ENCODE measurements at places on chromosomes 12 and 14.

DNA sequence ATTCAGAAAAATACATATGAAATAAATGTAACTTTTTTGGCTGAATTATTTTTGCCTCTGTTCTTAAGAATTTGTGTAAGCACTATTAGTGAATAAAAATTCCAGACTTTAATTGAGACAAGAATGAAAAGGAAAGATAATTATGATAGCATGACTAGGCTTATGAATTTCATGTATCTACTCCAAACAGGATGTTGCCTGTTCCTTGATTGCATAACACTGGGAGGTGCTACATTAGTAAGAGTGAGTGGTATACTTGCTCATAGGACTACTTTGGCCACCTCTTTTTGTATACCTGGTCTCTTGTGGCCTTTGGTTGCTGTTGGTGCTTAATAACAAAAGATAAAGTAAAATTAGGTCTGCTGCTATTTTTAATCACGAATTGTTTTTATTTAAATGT is 112.8 kb downstream of the NAV3 start:
- no peak for DNase-seq

DNA sequence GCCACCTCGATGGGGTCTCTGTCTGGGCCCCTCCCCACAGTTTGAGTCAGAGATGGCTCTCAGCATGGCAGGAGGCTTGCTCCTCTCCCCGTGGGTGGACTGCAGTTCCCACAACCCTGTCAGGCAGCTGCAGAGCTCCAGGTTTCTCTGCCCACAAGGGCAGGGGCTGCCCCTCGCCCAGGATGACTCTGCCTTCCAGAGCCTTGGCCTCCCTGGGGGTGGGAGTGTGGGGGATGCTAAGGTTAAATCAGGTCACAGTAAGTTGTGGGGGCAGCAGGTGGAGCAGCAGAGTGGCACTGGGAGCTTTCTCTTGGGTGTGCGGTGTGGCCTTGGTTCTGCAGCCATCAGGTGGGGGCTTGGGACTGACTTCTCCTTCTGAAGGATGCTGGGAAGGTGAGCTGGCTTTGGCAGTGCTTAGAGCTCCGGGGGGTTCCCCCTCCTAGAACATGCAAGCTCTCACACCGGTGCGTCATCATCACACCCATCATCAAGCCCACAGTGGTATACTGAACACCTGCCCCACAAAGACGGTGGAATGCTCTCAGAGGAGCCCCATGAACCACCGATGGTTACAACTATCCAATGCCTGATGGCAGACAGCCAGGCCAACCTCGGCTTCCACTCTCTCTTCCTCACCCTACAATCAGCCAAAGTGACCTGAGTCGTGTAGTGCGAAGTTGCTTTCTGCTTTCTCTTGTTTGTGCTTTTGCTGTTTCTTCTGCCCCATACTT is 39.7 kb downstream of the ERH start:
- DNase-seq: no peak

DNA sequence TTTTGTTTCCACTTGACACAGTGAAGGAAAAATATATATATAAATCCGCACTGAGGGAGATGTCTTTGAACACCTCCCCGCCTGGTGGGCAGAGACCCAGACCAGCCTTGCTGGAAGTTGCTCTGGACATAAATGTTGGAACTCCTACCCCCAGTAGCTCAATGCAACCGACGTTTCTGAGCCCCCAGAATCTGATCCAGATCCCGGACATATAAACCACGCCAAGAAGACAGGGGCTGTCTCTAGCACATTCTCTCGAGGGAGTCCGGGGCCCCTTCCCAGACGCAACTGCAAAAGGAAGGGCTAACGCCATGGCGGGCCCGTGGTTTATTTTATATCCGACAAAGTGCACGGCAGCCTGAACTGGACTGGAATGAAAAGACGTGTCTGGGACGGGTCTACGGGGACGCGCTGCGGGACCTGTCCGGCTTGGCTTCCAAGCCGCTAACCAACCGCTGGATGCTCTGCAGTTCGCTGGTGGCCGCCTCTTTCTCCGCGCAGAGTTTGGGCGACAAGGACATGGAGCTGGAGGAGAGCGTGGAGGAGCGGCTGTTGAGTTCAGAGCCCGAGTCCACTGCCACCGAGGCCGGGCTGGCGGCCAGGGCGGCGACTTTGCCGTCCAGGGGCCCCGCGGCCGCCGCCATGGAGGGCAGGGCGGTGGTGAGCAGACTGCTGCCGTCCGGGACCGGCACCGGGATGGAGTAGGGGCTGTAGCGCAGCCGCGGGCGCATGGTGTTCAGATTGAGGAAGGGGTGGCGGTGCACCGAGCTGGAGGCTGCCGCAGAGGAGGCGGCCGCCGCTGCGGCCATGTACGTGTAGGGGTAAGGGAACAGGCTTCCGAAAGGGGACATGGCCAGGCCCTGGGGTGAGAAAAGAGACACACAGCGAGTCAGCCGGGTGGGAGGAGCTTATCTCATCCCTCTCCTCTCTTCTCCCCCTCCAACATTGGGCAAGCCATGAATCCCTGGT is 12.2 kb downstream of the TBX3 start:
- DNase-seq: no peak

GRCh38 chr12:122951406-122951805 is 14.9 kb downstream of the ABCB9 start:
- DNase-seq: no peak

DNA sequence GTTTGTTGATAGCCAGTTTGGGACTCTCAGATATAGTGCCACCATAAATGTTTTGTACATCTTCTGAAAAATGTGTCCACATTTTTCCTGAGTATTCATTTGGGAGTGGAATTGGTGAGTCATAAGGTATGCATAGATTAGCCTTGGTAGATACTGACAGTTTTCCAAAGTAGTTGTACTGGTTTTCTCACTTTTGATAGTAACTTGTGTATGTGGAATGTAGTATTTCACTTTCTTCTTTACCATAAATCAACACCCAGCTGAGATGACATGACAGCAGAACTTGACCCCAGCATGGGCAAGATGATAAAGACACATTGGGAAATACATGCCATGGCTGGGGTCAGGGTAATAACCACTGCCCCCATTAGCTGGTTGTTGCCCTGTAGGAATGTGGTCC is 5.4 kb downstream of the FBXW8 start:
- no peak for DNase-seq

GRCh38 chr12:18383203-18383602 is 121.9 kb downstream of the PIK3C2G start:
- no peak for DNase-seq

- no peak for DNase-seq
Measured at GRCh38 chr12:57112492-57113294, 1.5 kb upstream of the STAT6 start.

- DNase-seq: no peak
Measured at GRCh38 chr14:72612041-72612440, 281.9 kb downstream of the DPF3 start.

DNA sequence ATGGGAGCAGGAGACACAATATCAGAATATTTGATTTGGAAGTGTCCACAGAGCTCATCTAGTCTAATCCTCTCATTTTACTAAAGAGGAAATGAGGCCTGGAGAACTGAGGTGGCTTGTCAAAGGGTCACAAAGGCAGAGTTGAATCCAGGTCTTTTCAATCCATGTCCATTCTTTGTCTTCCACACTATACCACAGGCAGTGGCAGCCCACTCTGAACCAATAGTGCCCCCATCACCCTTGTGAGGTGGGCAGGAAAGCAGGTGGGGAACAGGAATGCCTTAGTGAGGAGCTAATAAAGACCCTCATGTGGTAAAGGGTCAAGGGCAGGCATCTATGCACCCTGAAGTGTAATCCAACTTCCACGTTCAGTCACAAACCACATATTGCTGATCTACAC is 134.8 kb upstream of the EGLN3 start:
- DNase-seq: no peak

- DNase-seq: no peak
Measured at GRCh38 chr12:123160801-123161487, 10.1 kb upstream of the PITPNM2 start.

DNA sequence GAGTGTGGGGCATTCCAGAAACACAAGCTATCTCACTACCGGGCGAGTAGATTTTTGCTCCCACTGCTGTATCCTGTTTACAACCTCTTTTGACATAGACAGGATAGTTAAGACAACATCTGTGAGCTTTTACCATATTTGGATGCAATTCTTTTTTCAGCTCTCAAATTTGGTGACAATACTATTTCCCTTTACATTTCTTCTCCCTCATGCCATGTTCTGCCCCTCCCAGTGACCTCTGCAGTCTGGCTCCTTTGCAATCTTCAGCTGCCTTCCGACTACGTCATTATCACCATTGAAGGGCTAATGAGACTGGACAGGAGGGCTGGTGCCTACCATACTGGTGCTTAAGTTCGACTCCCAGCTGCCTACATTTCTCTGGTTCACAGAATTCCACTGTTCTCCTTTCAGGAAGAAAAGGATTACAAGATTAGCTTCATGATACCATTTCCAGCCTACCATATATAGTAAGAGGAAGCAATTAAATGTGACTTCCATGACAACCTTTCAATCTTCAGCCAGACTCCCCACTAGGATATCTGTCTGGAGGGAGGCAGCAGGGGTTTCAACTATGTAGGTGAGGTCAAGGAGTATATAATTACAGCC is 251.6 kb downstream of the PHLDA1 start:
- no peak for DNase-seq

DNA sequence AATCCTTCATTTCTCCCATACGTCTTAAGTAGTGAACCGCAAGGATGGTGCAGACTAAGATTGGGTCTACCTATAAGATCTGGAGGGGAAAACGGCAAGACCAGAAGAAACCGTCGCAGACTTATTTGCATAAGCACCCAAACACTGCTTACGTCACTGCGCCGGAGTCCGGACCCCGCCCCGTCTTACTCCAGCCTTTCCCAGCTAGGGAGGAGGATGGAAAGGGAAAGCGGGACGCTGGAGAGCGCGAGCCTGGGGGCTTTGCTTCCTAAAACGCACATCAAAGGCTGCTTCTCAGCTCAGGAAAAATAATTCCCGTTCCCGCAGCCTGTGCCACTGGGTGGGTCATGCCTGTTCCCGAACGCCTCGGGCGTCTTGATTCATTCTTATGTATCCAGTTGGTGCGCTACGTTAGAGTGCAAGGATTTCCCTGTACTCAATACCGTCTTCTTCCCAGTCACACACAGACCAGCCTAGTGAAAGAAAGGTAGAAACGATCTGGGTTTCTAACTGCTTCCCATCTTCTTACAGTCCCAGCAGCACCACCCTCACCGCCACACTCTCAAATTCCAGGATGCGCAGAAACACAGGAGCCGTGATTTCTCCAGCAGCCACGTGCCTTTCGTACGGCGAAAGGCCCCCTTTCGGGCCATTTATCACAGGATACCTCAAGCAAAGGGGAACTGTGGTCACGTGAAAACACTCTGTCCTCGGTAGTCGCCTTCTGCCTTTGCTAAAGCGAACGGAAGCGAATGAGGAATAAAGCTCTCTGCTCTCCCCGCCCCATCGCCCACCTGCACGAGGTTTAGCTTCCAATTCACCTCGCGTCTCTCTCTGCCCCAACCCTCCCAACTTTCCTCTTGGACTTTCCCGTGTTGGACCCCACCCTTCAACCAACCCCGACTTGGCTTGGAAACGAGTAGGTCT is 1.1 kb downstream of the SLC6A15 start:
- DNase-seq: no peak

- DNase-seq: no peak
Measured at GRCh38 chr14:90536511-90537191, 139.8 kb downstream of the CALM1 start.

GRCh38 chr14:89007906-89008305 is 183.5 kb downstream of the TTC8 start:
- DNase-seq: no peak

DNA sequence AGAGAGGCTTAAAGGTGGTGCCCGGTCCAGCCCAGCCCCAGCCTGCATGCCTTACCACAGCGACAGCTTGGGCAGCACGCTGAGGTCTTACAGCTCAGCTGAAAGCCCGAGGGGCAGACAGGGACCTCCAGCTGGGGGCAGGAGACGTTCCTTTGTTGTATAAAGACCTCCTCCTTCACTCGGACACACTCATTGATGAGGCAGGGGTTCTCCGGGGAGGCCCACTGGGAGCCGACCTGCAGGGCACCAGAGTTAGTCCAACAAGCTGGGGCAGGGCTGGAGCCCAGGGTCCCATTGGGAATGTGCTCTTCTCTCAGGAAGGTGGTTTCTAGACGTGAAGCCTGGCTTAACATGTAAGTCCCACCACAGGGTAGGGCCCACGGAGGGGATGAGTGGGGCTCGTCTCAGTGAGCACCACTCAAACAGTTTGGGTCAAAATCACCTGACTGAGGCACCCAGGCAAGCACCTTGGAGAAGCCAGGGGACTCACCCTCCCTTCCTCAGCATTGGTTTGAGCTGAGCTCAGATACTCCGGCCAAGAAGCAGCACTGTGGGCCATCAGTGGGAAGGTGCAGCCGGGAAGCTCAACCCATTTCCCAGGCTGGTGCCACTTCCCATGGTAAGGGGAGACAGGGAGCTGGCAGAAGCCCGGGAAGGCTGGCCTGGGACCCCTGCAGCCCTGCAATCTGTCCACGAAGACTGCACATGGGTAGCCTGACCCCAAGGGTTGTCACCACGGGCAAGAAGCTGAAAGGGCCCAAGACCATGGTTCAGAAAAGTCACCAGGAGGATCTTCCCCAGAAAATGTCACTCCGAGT is 24.3 kb upstream of the ANO2 start:
- no peak for DNase-seq

DNA sequence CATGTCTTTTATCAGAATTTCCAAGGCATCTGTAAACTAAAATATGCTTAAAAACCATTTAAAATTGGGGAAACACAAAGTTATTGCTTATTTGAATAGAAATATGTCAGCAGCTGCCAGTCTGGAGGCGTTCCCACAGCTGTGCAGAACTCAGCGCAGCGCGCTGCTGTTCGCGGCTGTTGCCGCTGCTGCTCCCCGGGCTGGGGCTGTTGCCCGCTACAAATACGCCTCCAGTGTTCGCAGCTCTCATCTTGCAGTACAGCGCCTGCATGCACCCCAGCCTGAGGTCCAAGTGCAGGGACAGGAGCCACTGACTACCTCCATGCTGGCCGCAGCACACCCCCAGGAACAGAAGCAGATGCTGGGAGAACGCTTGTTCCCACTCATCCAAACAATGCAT is 216.2 kb downstream of the SLC16A7 start:
- no peak for DNase-seq

DNA sequence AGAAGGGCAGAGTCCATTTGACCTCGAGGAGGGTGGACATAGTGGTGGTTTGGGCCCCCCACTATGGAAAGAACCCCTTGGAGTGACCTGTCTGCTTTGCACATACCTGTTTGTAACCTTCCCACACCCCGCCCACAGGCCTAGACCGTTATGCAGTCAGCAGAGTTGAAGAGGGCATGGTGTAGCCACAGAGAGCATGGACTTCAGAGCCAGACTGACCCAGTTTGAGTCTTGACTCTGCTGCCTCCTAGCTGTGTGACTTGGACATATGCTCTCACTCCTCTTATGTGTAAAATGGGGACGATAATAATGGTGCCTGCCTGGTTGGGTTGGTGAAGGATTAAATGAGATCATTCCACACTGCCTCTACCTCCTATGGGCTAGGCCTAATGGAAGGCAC is 40.9 kb upstream of the NOS1 start:
- DNase-seq: no peak

DNA sequence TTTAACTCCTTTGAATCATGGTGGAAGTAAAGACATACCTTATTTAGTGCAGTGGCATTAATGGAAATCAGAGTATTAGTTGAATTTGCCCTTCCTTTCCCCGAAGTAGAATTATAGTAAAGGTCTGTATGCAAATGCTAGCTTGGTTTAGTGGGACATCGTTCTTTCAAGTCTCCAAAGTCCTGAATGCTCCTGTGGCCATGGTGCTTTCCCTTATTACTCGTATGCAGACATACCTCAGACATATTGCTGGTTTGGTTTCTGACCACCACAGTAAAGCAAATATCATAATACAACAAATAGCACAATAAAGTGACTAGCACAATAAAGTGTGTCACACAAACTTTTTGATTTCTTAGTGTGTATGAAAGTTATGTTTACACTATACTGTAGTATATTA is 52.3 kb downstream of the MNAT1 start:
- no peak for DNase-seq
